ENCODE measurements at places on chromosomes 2 and 18.
A peak's percentile ranks its signal among the peaks of the same experiment; 100 is the strongest.

- no peak for DNase-seq
These were observed 63.2 kb upstream of the MAPRE2 start for GRCh38 chr18:34977838-34978532.

DNA sequence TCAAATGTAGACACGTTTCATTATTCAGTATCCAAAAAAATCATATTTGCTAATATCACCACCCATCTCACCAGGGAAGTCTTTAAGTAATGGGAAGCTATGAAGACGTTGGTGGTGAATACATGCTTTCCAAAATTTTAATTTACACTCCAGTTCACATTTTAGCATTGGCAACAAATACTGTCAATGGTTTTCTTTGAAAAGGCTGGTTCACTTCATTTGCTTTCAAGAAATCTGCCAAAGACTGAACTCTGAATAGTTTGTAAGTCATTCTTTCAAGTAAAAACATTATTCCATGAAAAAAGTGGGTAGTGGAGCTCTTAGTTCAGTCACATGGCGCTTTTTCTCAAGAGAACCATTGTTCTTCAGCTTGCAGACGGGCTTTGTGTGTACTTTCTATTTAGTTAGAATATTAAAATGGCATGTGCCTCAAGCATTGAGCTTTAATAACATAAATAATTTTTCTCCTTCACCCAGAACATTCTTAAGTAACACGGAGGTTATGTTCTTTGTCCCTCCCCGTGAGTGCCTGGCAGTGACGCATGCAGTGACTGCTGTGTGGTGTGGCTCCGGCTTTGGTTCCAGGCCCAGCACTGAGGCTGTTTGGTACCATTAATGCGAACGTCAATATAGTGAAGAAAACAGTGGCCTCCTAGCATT lies 300.0 kb upstream of the HDAC4 start:
- DNase-seq: no peak

- peak; percentile 93 for DNase-seq
These were observed 10.0 kb upstream of the ADAM17 start for GRCh38 chr2:9565436-9566153.

DNA sequence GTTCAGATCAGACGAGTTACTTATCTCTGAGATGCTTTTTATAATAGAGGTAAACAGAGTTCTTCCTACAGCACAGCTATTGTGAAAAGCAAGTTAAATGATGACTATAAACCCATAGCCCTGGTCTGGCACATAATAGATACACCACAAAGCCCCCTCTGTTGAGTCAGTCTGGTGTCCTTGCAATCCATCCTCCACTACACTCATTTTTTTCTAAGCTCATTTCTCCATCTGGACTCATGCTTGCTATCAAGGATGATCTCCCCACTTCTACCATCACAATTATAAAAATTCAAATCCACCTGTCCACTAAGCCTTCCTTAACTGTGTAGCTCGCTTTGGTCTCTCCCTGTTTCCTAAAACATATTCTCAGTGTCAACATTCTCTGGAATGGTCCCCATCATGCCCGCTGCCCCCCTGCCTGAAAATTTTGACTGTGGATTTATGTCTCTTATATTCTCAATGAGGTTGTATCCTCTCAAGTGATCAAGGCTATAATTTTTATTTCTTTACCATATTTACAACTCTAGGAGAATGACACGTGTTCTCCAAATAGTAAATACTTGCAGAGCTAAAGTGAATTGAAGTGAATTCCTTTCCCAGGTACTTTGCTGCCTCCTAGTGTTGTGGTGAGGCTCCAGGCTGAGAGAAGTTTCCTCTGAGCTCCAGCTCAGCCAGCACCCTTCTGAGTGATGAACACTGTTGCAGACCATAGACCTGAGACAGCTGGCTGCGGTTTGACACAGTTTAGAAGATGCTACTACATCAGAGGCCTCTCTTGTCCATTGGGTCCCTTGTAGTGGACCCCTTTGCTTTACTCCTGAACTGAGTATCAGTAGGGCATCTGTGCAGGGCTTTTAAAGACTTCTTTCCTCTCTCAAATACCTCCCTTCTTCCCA lies 108.7 kb downstream of the DPP10 start:
- peak; percentile 61 for DNase-seq

DNA sequence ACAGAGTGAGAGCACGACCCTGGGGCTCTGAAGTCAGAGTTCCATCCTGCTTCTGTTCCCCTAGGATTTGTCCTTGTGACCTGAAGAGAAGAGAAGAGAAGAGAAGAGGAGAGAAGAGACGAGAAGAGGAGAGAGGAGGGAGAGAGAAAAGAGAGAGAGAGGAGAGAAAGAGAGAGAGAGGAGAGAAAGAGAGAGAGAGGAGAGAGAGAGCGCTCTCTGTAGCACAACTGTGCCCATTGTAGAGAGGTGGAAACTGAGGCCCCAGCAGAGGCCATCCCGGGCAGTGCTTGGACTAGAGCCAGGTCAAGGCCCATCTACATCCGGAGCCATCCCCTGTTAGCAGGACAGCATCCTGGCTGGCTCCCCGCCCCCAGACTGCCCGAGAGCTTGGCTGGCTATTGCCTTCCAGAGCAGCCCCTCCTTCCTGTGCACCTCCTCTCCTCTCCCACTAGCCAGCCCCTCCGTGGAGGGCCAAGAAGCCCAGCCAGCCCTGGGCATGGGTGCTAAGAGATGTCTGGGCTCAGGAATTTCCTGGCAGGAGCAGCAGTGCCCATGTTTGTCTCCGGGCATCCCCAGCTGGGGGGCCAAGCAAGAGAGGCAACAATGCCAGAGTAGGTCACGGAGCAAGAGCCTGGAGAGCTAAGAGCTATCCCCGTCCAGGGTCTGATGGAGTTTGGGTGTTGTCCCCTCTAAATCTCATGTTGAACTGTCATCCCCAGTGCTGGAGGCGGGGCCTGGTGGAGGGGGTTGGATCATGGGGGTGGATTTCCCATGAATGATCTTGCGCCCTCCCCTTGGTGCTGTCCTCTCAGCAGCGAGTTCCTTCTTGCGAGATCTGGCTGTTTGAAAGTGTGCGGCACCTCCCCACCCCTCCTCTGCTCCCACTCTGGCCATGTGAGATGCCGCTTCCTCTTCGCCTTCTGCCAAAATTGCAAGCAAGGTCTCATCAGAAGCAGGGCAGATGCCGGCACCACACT lies 18.2 kb upstream of the GPR55 start:
- no peak for DNase-seq

DNA sequence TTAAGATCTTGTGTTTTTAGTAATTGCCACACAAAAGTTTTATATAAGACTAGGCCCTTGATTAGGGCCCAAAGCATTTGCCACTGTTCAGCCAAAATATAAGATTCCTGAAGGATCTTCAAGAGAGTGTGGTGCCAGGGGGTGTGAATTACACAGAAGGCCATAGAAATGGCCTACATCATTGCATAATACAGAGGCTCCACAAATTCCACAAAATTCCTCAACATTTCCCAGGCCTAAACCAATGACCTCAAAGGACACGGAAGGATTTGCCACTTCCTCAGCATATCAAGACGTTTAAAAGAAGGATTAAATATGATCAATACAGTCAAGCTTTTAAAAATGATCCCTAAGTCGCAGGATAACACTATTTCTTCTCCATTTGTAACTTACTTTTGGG lies 24.1 kb downstream of the COL6A3 start:
- no peak for DNase-seq

All from fibroblast of pulmonary artery (primary cell).